IMR-90 (cell line): ENCODE measurements at places on chromosomes 5 and 9. TPM values are rescaled to one million over a fixed set of nuclear protein-coding genes. Genes with fewer than 3 reads are reported as not detected.
A peak's percentile ranks its signal among the peaks of the same experiment; 100 is the strongest.

The KCNV2 gene
- total RNA-seq = not detected in 2 replicates

DNA sequence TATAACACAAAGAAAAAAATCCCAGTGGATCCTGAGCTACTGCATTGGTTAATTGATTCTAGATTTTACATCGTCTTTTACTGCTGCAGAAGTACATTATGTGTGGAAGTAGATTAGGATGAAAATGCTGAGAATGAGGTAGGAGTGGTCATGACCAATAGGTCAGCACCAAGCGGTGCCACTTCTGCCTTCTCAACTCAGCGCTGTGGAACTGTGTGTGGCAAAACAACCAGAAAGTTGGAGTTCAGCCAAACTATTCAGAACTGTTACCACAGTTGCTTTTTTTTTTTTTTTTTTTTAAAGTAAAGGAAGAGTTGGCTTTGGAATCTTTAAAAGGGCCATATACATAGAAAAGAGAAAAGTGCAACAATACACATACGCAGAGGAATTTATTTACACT lies 24.2 kb downstream of the POU5F2 start:
- H3K36me3 ChIP-seq = no peaks in the 10 kb centered on the region
- H3K27ac ChIP-seq = no peak overlapping the region
- H3K4me3 ChIP-seq = no peak overlapping the region

GRCh38 chr9:136997830-136998234 lies 1.5 kb upstream of the CLIC3 start:
- H3K27ac ChIP-seq = no peak overlapping the region
- no peak for DNase-seq
- peaks cover 21% of the 10 kb centered on the region for H3K4me1 ChIP-seq
- no peak overlapping the region for H3K4me3 ChIP-seq
- no peaks in the 10 kb centered on the region for H3K27me3 ChIP-seq
- peaks cover 5% of the 10 kb centered on the region; the same call in 1 of the 2 replicates for H3K36me3 ChIP-seq

GRCh38 chr5:16757989-16758501 lies 141.2 kb upstream of the RETREG1 start:
- H3K27ac ChIP-seq = no peak overlapping the region
- DNase-seq = no peak
- no peak overlapping the region for H3K4me3 ChIP-seq
- H3K27me3 ChIP-seq = no peaks in the 10 kb centered on the region
- H3K36me3 ChIP-seq = peaks cover 53% of the 10 kb centered on the region
- H3K4me1 ChIP-seq = 0 out of 2 replicates have a peak, but pooled peaks cover 1% of the 10 kb centered on the region

DNA sequence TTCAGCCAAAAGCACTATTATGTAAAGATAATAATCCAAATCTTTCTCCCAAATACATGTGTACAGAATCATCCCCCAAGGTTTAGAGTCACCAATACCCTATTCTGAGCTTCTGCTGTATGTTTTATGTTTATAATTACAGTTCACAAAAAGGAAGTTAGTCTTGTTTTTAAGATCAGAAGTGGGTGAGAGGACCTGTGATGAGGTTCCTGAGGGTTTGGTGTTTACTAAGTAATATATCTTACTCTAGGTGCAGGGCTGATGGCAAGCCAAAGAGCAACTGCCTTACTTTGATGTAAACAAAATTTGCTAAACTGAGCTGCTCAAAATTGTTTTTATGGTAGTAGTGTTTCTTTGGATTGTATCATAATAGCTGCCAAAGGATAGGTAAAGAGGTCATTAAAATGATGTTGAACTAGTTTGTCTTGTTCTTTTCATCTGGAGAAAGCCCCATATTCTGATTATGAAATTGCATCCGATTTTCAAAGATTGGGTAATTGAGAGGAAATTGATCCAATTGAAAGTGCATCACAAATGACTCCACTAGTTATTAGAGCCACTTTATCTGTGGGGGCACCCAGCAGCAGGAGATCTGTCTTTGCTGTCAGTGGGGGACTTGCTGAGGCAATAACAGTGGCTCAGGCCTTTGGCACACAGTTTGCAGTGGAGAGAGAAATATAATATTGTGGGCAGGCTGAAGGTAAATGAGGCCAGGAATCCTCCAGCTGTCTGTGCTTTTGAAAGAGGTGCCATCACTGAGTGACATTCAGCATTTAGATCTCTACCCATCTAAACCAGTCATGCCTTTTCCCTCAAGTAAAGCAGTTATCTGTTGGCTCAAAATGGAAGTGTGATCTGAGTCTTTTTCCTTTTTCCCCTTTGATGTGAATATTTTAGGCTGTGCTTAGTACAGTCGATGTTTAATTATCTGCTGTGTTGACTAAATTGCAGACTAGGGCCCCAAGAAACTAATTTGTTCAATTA lies 14.1 kb downstream of the TRIM32 start:
- no peak overlapping the region for H3K27ac ChIP-seq
- H3K4me3 ChIP-seq = no peak overlapping the region
- H3K27me3 ChIP-seq = no peaks in the 10 kb centered on the region

- DNase-seq = no peak
- H3K36me3 ChIP-seq = no peaks in the 10 kb centered on the region
- H3K4me1 ChIP-seq = peaks cover 12% of the 10 kb centered on the region
- H3K27ac ChIP-seq = no peak overlapping the region
Observed at GRCh38 chr5:134459491-134459890, 47.8 kb upstream of the CDKN2AIPNL start.

The GFI1B gene
- not detected in 2 replicates for total RNA-seq

GRCh38 chr5:134053314-134053839 lies 48.6 kb upstream of the VDAC1 start:
- no peaks in the 10 kb centered on the region for H3K36me3 ChIP-seq
- no peak overlapping the region for H3K27ac ChIP-seq
- no peaks in the 10 kb centered on the region for H3K4me1 ChIP-seq
- DNase-seq = no peak
- no peak overlapping the region for H3K4me3 ChIP-seq

The TLN1 gene
- total RNA-seq = 337 and 346 TPM in 2 replicates

- H3K4me3 ChIP-seq = no peak overlapping the region
- DNase-seq = no peak
- no peaks in the 10 kb centered on the region for H3K27me3 ChIP-seq
- H3K27ac ChIP-seq = no peak overlapping the region
Observed at GRCh38 chr9:92748233-92748497, 16.5 kb downstream of the BICD2 start.

- no peaks in the 10 kb centered on the region for H3K27me3 ChIP-seq
- H3K27ac ChIP-seq = peak overlapping the region; percentile 83
- no peaks in the 10 kb centered on the region for H3K36me3 ChIP-seq
- no peak overlapping the region for H3K4me3 ChIP-seq
- H3K4me1 ChIP-seq = peaks cover 25% of the 10 kb centered on the region
Observed at GRCh38 chr9:104993291-104993963, 65.5 kb upstream of the ABCA1 start.

GRCh38 chr9:72276429-72276828 lies 88.6 kb downstream of the ZFAND5 start:
- no peaks in the 10 kb centered on the region for H3K4me1 ChIP-seq
- no peak overlapping the region for H3K27ac ChIP-seq
- H3K27me3 ChIP-seq = peaks cover 12% of the 10 kb centered on the region

GRCh38 chr9:37913480-37914153 lies 9.7 kb upstream of the SLC25A51 start:
- no peak overlapping the region for H3K4me3 ChIP-seq
- peaks cover 26% of the 10 kb centered on the region for H3K36me3 ChIP-seq
- H3K4me1 ChIP-seq = peaks cover 17% of the 10 kb centered on the region
- no peak overlapping the region for H3K27ac ChIP-seq
- no peaks in the 10 kb centered on the region for H3K27me3 ChIP-seq
- peak; percentile 72 for DNase-seq

The TAS2R1 gene
- total RNA-seq = not detected in 2 replicates

GRCh38 chr9:83628540-83628939 lies 5.6 kb downstream of the IDNK start:
- H3K36me3 ChIP-seq = peaks cover 12% of the 10 kb centered on the region; the same call in 1 of the 2 replicates
- DNase-seq = no peak
- H3K4me1 ChIP-seq = peaks cover 7% of the 10 kb centered on the region
- H3K27ac ChIP-seq = no peak overlapping the region

The PCDHB9 gene
- total RNA-seq = under 0.01 and 0.18 TPM in 2 replicates

GRCh38 chr9:38622288-38622674 lies 1.9 kb upstream of the ANKRD18A start:
- no peak overlapping the region for H3K4me3 ChIP-seq
- H3K4me1 ChIP-seq = no peaks in the 10 kb centered on the region
- DNase-seq = no peak
- H3K27me3 ChIP-seq = peaks cover 27% of the 10 kb centered on the region
- H3K27ac ChIP-seq = no peak overlapping the region
